Fibroblast of upper back skin (primary cell): ENCODE measurements at places on chromosomes 13 and 19.

- no peak for DNase-seq
These were observed 61.2 kb upstream of the EDNRB start for GRCh38 chr13:77979721-77980385.

- no peak for DNase-seq
These were observed 1.1 kb downstream of the VSTM2B start for GRCh38 chr19:29526730-29527499.

DNA sequence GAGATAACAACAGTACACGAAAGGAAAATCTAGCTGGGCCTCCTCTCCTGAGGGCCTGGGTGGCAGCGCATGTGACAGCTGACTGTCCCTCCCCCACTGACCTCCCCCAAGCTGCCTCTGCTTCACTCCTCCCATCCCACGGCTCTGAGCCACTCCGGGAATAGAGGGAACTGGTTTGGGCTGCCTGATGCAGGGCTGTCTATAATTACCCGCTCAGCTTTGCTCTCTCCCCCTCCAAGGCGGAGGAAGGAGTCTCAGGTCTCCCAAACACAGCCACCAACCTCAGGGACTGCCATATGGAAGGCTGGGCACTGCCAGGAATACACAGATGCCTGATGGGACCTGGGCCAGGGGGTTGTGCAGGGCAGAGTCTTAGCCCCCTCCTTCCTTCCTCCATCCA, 7.9 kb downstream of the NAPA start:
- no peak for DNase-seq

DNA sequence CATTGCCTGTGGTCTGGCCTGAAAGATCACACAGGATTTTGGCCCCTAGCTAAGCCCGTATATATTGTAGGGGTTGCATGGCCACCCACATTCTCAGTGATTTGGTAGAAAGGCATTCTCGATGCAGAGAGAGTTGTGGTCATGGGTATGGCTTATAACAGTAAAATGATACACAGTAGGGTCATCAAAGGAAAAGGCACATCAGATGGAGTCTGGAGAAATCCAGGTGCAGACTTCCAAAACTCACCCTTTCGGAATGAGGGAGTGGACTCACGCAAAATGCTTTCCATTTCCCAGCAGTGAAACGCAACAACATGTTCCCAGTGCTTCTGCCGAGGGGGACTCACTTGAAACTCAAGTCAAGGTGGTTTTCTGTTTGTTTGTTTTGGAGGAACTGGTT, 802.5 kb upstream of the SLITRK1 start:
- peak; percentile 6 for DNase-seq

DNA sequence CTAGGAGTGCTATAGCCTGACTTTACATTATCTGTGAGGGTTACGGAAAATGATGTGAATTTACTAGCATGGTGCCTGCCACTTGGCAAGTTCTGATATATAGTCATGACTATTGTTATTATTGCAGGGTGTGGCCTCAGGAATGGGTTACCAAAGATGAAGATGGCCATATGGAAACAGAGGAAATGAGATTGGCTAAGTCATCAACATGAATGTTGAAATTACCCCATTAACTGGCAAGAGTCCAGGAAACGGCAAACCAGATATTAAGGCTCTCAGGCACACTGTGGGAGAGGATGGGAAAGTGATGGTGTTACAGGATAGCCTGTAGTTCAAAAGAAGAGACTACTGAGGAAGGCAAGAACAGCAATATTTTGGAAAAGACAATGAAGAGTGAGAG, 183.3 kb downstream of the KCNRG start:
- DNase-seq = peak; percentile 63

GRCh38 chr13:29472332-29472961, 123.0 kb downstream of the SLC7A1 start:
- DNase-seq = peak; percentile 62

DNA sequence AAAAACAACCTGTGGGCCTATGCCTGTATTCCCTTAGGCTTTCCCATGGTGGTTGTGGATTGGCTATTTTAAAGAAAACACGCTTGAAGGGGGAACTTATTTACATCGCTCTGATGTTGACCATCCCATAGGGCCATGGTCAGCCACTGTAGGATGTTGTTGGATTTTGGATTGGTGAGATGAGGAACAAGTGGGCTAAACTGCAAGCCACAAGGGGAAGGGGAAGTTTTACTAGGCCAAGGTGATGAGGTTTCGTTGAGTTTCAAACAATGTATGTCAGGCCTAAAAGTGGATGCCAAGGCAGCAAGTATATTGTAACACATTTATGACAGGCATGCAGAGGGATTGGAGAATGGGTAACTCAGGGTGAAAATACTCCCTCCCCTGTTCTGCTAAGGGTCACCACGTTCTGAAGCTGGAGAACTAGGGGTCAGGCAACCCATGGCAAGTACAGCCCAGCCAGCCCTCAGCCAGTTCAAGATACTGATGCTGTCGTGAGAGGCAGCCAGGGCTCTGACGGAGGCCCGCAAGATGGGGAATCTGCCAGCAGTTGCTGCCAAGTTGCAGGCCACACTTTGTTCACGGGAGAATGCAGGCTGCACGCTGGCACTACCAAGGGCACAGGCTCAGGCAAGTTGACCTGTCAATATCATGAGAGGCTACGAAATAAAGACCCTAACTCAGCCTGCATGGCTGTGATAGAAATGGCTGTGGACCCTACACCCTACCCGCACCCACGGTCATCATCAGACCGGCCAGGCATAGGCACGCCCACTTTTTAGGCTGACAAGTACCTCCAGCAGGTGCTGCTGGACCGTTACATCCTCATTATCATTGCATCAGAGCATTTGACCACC, 11.1 kb downstream of the IRGC start:
- no peak for DNase-seq
